Stimulated activated CD8-positive, alpha-beta memory T cell treated with anti-CD3 and anti-CD28 coated beads, Interleukin-12 subunit alpha, Interleukin-12 subunit beta, amount 100 ng/mL, for 4 hours (primary cell): ENCODE measurements at places on chromosomes 7 and 10.
A peak's percentile ranks its signal among the peaks of the same experiment; 100 is the strongest.

- DNase-seq = no peak
Measured at GRCh38 chr10:132048294-132048667, 17.5 kb upstream of the JAKMIP3 start.

DNA sequence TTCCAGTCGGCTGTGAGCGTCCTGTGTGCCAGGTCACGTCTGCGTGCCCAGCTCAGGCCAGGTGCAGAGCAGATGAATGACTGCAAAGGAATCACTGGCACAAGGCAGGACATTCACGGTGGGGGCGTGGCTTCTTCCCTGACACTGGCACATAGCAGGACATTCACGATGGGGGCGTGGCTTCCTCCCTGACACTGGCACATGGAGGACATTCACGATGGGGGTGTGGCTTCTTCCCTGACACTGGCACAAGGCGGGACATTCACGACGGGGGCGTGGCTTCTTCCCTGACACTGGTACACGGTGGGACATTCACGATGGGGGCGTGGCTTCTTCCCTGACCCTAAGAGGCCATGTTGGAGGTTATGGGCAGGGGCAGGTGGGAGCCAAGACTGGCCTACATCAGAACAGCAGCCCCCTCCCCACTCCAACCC lies 64.3 kb downstream of the MYL10 start:
- no peak for DNase-seq

DNA sequence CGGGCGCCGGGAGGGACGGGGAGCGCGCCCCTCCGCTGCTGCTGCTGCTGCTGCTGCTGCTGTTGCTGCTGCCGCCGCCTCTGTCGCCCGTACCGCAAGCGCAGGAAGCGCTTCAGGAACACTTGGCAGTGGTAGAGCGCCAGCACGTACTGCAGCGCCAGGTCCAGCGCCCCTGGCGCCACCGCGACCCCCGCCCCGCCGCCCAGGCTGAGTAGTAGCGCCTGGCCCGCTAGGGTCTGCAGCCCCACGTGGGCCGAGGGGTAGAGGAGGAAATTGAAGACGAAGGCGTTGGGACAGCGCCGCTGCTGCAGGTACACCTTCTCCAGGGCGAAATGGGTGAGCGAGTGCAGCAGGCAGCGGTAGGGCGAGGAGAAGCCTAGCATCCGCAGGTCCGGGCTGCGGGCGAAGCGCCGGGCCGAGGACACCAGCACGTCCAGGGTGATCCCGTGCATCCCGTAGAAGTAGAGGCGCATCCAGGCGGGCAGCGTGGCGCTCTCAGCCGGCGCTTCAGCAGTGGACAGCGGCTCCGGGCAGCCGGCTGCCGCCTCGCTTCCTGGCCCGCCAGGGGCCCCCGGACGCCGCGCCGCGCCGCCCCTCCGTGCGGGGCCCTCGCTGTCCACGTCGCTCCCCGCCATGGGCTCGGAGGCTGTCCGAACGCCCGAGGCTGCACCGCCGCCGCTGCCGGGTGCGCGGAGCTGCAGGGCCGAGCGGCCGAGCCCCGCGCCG lies at the start of gene TMEM229A:
Gene TMEM229A (minus strand): TSS at position 699 of the 726 bp plus-strand sequence. CDS start 64 bp downstream, at position 635.
- no peak for DNase-seq

- DNase-seq = peak; percentile 27
Measured at GRCh38 chr7:128869138-128869943, 6.7 kb downstream of the ATP6V1F start.

GRCh38 chr7:90155206-90155605 lies 937 bp downstream of the STEAP1 start:
- no peak for DNase-seq

DNA sequence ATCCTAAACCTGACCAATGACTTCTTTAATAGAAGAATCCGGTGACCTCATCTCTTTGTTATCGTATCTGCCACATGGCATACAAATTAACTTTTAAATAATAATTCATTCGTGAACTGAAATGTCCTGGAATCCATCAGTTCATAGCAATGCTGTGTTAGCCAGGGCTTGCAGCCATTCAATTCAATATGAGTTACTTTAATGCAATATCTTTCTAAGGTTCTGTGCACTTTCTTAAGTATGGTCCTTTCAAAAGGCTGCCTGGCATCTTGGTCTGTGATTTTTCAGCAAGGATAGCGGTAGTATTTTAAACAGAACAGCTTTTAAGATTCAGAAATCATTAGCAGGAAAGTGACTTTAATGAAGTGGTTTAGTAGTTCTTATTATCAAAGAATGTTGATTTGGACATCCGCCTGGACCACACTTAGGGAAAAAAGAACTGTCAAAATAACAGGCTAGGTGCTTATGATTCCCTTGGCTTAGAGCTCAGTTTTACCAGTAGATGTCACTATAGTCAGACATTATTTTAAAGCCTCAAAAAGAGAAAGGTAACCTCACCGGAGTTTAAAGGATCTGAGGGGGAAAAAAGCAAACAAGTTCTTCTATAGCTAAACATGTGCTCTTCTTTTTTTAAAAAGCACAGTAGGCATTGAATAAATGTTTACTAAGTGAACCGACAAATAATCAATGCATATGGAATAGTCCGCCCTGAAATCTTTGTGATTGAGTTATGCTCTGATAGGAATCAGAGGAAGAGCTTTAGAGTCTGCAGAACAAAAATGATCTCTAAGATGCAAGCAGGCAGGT lies 22.7 kb downstream of the SLC35G1 start:
- no peak for DNase-seq

GRCh38 chr10:87794285-87794684 lies 23.7 kb downstream of the ATAD1 start:
- DNase-seq = no peak

GRCh38 chr10:34112171-34112782 lies 702.8 kb downstream of the PARD3 start:
- DNase-seq = no peak

DNA sequence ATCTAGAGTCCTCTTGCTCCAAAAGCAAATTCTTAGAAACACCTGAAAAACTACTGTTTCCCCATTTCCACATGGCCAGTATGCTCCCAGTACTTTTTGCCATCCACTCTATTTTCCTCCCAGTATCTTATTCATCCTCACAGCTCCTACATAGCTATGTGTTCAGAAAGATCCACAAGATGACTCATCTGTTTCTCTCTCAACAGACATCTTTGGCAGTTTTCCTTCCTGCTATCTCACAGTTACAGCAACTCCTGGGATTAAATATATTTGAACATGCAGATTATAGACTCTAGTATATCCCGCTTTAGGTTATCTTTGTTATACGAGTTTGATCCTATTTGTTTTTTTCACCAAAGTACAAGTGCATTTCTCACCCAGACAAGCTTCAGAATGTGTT lies 675.6 kb upstream of the POT1 start:
- DNase-seq = no peak

DNA sequence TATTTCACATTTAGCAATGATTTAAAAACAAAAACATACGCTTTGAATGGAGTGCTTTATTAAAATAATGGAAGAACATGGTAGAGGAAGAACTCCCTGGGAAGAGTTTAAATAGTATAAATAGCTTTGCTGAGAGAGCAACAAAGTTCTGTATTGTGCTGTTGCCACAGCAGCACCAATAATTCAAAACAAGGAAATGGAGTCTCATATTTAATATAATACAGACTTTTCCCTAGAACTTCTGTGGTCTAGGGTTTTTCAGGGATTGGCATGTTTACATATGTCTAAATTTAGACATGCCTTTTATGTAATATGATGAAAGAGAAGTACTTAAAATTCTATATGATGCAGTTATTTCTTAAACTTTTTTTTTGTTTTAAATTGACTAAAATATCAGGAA lies 217.2 kb upstream of the HDAC9 start:
- DNase-seq = no peak

DNA sequence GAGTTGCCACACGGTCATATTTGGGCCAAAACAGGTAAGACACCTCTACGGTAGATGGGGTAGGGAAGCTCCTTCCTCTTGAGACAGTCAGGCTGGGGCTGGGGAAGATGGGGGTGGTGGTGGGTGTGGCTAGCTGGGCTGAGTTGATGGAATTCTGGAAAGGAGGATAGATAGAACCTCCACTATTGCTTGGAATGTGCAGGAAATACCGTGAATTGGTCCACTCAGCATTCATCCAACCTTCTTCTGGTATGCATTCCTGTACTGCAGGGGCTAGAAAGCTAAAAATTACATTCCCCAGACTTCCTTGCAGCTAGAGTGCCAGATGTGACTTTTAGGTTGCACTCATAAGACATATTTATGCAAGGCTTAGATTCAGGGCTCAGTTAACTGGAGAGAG lies 24.8 kb downstream of the TLX1 start:
- DNase-seq = no peak

DNA sequence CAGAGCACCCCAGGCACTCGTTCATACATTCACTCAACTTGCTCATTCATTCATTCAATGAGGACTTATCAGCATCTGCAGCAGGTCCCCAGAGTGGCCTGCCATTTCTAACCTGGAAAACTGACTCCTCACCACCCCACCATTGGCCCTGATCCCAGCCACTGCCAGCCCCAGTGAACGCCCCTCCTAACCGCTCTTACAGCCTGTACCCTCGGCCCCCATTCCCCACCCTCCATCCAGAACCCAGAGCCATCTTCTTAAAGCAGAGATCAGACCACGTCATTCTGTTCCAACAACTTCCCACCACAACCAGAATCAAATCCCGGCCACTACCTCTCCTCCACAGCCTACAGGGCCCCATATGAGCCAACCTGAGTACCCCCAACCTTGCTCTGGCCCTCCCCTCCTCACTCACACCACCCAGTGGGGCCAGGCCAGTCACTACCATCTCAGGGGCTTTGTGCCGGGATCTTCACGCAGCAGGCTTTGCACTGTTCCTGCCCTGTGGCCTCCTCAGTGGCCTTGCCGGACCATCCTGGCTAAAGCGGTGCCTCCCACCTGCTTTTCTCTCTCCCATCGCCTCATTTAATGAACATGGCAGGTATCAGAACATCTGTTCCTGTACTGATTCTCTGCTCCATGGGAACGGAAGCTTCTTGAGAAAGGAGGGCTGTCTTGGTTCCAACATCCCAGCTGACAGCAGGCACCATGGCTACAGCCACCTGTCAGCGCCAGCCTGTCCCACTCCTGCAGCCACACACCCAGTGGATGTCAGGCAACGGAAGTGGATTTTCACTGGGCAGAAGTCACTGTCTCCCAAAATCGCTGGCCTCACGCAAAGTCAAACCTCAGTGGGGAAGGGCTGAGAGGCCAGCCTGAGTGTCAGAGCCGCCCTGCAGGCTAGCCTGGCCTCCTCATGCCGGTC lies 45.4 kb downstream of the FAM53B start:
- no peak for DNase-seq

GRCh38 chr7:39703144-39703543 lies 79.8 kb downstream of the RALA start:
- DNase-seq = no peak

DNA sequence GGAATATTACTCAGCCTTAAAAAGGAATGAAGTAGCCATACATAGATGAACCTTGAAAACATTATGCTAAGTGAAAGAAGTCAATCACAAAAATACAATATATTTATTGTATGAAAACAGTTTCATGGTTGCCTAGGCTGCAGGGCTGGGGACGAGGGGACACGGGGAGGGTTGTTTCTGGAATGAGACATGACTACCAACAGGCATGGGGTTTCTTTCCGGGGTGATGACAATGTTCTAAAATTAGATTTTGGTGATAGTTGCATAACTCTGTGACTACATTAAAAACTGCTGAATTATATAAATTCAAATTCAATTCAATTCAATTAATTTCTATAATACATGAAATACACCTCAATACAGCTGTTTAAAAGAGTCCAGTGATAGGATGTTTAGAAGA lies 88.0 kb downstream of the ARHGAP22 start:
- DNase-seq = no peak

- no peak for DNase-seq
Measured at GRCh38 chr10:52778511-52779392, 6.2 kb upstream of the MBL2 start.

DNA sequence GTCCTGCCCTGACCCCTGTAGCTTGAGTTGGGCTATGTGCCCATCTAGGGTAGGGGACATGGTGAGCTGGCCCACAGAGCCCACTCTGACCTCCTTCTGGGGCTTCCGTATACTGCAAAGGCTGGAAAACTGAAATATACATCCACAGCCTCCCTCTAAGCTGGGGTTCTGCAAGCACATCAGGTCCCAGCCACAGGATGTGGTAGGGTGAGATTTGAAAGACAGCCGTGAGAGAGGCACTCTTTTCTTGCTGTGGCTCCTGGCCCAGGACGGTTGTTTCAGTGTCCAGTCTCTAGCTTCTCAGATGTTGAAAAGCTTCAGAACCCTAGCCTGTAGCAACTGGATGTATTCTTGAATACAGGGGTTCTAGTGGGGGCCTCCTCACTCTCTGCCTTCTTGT lies 60.1 kb upstream of the ADRB1 start:
- no peak for DNase-seq

GRCh38 chr7:129480674-129481363 lies 21.5 kb upstream of the SMKR1 start:
- no peak for DNase-seq

- DNase-seq = no peak
Measured at GRCh38 chr7:83613232-83613631, 35.7 kb downstream of the SEMA3E start.

DNA sequence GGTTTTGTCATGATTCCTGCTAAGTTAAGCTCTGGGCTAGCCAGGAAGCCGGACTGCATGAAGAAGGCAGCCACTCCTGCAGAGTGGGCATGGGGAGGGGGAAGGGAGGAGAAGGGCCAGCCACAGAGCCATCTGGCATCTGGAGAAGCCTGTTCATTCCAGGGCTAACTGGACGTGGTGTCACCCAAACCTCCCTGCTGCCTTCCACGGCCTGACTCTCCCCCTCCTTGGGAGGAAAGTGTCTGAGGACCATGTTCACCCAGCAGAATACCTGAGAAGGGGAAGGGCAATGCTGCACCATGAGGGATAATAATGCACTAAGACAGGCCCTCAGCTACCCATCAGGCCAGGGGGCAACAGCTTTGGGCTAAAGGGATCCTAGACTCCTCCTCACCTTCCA lies 15.4 kb downstream of the AQP1 start:
- DNase-seq = no peak

GRCh38 chr10:62270020-62270419 lies 1.4 kb upstream of the RTKN2 start:
- DNase-seq = no peak

DNA sequence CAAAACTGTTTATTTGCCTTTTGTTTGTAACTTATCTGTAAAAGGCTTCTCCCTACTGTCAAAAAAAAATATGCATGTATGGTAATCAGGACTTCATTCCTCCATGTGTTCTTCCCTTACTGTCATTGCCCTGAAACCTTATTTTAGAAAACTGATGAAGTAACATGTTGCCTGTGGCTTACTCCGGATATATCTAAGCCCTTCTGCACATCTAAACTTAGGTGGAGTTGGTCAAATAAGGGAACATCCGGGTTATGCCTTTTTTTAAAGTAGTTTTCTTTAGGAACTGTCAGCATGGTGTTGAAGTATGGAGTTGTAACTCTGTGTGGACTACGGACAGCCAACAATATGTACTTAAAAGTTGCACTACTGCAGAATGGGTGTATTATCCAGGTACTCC lies 6.2 kb downstream of the SAR1A start:
- no peak for DNase-seq

DNA sequence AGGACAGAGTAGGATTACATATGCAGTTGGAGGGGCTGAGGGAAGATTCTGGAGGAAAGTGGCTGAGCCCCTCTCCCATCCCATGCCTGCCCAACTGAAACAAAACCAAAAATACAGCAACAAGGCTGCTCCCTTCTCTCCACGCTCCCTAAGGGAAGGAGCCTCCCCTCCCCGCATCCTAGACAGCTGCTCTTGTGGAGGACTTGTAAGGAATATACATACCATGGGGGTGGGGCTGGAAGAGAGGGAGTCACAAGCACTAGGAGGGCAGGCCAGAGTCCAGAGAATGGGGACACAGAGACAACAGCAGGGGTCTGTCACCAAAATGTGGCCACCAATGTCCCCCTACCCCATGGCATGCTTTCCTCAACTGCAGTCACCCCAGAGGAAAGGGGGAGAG lies 13.2 kb downstream of the LDB1 start:
- DNase-seq = no peak

- no peak for DNase-seq
Measured at GRCh38 chr7:106260136-106260561, 24.6 kb downstream of the NAMPT start.
